Endothelial cell of umbilical vein (primary cell): ENCODE measurements at places on chromosomes 4 and X. TPM values are rescaled to one million over a fixed set of nuclear protein-coding genes. Genes with fewer than 3 reads are reported as not detected.

GRCh38 chr4:83894831-83895230, 358.9 kb downstream of the GPAT3 start:
- no peak overlapping the region for H3K4me3 ChIP-seq
- H3K36me3 ChIP-seq = no peaks in the 10 kb centered on the region
- no peak for DNase-seq
- no peaks in the 10 kb centered on the region for H3K27me3 ChIP-seq

- no peak overlapping the region for H3K4me3 ChIP-seq
- no peak overlapping the region for H3K27ac ChIP-seq
- H3K36me3 ChIP-seq = no peaks in the 10 kb centered on the region
- DNase-seq = no peak
- no peaks in the 10 kb centered on the region for H3K27me3 ChIP-seq
These were observed 25.2 kb upstream of the ASMTL start for GRCh38 chrX:1477801-1478458.

- no peaks in the 10 kb centered on the region for H3K27me3 ChIP-seq
- H3K36me3 ChIP-seq = no peaks in the 10 kb centered on the region
- no peak overlapping the region for H3K4me3 ChIP-seq
- no peak overlapping the region for H3K27ac ChIP-seq
These were observed 654.9 kb upstream of the HTR2C start for GRCh38 chrX:113929004-113929403.

DNA sequence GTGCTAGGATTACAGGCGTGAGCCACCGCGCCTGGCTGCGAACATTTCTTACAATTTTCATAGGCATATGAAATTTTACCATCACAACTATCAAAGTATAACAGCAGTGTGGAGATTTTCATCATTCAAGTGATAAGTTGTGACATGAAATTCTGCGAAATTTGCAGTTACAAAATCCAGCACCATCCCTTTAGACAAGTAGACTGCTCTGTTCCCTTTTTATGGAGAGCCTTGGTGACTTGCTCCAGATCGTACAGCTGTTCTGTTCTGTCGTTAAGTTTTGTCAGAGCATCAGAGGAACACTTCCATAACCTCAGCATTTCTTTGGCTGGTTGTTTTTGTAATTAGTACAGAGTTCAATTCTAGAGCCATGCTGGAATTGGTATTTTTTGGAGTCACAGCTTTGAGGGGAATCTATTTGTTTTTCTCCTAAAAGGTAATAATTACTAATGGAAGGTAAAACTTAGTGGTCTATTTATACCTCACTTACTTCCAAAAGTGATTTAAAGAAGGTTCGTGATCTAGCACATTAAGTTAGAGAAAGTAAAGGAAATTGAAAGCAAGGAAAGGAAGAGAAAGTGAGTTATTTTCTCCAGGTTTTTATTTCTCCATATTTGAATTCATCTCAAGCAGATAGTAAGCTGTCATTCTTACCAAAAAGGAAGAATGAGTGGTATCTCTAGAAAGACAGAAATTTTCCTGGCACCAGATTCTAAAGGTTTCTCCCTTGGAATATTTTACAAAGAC, 22.1 kb downstream of the ZRSR2 start:
- H3K27ac ChIP-seq = no peak overlapping the region
- H3K4me1 ChIP-seq = no peaks in the 10 kb centered on the region

DNA sequence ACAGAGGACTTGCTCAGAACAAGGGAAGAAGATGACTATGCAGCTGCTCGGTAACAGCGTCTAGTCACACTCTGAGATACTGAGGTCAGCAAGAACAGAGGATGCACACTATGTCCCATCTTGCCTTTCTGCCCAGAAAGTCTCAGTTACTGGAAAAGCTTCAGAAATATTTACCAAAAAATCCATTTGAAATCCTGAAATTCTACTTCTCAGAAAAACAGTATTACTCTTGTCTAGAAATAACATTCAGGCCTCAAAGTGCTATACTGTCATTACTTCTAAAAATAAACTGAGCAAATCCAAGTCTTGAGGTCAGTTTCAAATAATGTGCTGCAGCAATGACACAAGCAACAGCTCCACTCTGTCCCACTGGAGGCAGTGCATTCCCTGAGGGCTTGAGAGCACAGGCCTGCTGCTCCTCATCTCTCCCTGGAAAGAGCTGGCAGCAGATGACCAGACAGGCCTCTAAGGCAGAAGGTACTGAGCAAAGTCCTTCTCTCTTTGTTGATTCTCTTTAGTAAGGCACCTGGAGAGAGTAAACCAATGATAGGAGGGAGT, 76.9 kb downstream of the CAMK2D start:
- no peaks in the 10 kb centered on the region for H3K36me3 ChIP-seq
- no peak for DNase-seq
- no peak overlapping the region for H3K27ac ChIP-seq
- no peaks in the 10 kb centered on the region for H3K4me1 ChIP-seq

DNA sequence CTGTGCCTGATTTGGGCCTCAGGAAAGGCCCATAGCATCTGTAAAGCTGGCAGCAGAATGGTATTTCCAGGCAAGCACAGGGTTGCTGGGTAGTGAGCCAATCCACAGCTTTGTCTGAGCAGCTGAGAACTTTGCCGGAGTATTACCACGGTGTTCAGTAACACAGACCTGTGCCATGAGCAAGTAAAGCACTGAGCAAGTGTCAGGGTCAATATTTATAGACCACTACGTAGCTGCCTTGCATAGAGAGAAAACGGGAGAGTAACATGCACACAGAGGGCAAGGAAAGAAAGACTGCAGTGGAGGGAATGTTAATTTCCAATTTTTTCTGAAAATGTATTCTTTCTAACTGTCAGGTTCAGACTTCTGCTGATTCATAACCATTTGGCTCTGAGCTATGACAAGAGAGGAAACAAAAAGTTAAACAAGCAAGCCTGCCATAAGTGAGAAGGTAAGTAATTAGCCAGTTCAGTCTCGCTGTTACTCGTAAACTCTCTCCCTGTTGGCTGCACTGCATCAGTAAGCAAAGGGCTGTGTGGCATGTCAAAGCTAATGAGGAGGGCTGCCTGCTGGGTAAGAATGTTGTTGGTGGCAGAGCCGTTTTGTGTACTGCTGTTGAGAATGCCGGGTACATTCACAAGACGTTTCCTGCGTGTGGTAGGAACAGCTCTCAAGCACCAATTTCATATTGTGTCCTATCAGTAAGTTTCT, 238.1 kb downstream of the BMPR1B start:
- no peaks in the 10 kb centered on the region for H3K36me3 ChIP-seq
- H3K4me1 ChIP-seq = peaks cover 3% of the 10 kb centered on the region
- no peak overlapping the region for H3K27ac ChIP-seq
- DNase-seq = peak; percentile 67
- H3K4me3 ChIP-seq = no peak overlapping the region
- no peaks in the 10 kb centered on the region for H3K27me3 ChIP-seq

Gene NR3C2
- total RNA-seq = 15.9 and 16.4 TPM in 2 replicates

Gene DMD
- 7.3 and 12.6 TPM in 2 replicates for total RNA-seq

Gene SPP1
- not detected in 2 replicates for total RNA-seq
